ELR (cell line): ENCODE measurements at places on chromosomes 11 and 22.

DNA sequence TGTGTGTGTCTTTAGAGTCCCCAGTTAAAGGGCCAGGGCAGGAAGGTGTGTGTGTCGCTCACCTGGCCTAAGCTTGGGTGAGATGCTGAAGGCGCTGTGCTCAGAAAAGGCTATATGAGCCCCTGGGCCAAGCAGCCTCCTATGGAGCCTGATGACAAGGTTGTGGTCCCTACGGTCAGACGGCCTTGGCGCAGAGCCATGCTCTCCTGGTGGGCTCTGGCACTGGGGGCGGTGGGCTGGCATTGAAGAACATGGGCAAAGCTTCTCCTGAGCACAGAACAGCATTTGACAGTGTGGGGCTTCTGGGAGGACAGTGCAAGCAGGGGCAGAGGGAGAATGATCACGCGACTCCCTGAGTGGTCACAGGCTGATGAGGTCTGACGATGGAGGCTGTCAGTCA is 10.7 kb upstream of the LRRC10B start:
- DNase-seq, result no peak

- no peak for DNase-seq
These were observed 406.2 kb upstream of the CADM1 start for GRCh38 chr11:115910379-115910778.

DNA sequence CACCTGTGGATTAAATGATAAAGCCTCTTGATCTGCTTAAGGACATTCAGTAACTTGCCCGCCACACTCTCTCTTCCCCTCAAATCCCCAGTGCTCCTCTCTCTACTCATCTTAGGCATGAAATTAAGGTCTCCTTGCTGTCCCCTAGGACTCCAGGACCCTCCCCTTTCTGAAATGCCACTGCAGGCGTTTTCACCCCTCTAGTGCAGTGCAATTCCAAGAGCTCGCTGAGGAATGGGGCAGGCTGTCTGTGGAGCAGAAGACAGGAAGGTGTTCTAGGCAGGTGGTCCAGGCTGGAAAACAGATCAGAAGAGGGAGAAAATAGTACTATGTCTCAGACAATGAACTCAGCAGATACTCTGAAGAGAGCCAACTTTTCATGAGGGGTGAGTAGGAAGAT is 55.8 kb upstream of the ARHGAP42 start:
- no peak for DNase-seq

GRCh38 chr11:76701294-76702040 is 30.9 kb upstream of the LRRC32 start:
- peak; percentile 81 for DNase-seq

- DNase-seq, result no peak
These were observed 3.8 kb downstream of the SELENOO start for GRCh38 chr22:50204571-50204970.

- DNase-seq, result peak; percentile 51
These were observed 453.5 kb downstream of the MIAT start for GRCh38 chr22:27110665-27111451.

GRCh38 chr11:2186669-2187279 is 15.2 kb upstream of the TH start:
- peak; percentile 56 for DNase-seq

DNA sequence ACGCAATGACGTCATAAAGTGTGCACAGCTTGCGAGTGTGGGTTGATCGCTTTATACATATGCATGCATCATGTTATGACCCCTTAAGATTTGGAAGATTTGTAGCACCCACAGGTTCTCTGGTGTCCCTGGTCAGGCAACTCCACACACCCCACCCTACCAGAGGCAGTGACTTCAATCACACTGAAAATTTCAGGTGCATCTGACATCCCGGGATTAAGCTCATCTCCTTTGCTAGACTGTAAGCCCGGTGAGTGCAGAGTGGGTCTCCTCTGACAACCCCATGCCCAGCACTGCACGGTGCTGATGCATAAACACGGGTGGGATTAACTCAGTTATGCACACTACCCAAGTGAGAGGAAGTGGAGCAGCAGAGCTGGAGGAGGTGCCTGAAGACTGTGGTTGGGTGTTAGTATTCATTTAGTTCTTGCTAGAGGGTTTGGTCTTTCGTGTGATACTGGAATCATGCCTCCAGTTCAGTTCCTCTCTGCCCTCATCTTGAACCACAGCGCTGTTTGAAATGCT is 6.5 kb downstream of the ARSA start:
- DNase-seq, result no peak

GRCh38 chr11:44729713-44730112 is 3.0 kb downstream of the TSPAN18 start:
- DNase-seq, result no peak

- no peak for DNase-seq
These were observed 197.9 kb upstream of the ANO3 start for GRCh38 chr11:26134053-26134452.

GRCh38 chr22:49247194-49247924 is 580.3 kb downstream of the BRD1 start:
- DNase-seq, result no peak

- DNase-seq, result no peak
These were observed 3.6 kb downstream of the RTN4RL2 start for GRCh38 chr11:57463671-57464538.

DNA sequence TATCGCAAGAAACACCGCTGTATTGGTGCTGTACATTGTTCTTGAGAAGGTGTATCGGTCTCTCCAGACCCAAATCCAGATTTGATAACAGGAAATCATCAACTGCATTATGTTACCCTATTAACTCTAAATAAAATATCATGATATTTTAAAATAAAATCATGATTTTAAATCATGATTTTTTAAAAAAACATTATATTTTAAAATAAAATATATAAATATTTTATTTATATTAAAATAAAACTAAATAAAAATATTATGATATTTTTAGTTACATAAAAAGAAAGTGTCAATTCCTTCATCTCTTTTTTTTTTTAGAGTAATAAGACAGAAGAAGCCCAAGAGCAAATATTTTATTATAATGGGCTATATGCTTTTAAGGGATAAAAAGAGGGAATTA is 27.6 kb downstream of the RBMXL2 start:
- DNase-seq, result no peak

DNA sequence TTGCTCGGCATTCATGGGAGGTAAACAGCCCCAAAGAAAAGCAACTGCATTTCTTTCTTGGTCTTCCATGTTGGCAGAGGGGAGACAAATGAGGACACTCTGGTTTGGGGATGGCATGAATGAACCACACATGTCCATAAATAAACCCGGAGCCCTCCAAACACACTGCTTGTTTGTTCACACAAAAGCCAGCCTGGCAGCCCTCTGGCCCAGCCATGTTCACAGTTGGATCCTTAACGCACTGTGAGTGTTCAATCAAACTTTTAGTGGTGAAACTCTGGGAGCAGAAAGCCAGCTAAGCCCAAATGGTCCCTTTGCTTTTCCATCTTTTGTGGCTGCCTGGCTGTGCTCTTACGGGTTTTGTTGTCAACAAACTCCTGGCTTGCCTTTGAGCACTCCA is 336.8 kb downstream of the CADM1 start:
- DNase-seq, result no peak

DNA sequence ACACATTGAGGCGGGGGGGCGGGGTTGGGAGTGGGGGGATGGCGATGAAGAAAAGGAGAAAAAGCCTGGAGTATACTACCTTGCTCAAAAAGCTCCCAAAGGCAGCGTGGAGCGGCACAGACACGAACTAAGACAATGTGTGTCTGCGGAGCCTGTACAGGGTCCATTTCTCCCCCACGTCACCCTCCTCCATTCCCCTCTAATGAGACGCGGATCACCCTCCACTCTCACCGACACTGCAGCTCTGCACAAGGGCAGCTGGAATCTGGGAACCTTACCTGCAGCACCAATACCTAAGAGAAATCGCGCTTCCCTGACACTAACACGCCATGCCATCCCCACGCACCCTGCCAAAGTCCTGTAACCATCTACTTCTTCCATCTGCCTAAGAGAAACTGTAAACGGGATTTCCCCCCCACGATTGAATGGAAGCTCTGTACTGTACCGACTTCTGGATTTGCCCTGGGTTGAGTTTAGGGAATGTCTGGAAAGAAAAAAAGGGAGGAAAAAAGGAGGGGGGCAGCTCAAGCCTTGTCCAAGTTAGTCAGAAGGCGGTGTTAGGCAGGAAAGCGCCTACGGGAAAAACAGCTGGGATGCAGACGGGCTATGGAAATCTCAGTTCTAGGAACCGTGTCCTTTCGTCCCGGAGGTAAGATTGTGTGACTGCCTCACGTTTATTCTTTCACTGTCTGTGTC is 125.7 kb upstream of the C11orf58 start:
- DNase-seq, result no peak

DNA sequence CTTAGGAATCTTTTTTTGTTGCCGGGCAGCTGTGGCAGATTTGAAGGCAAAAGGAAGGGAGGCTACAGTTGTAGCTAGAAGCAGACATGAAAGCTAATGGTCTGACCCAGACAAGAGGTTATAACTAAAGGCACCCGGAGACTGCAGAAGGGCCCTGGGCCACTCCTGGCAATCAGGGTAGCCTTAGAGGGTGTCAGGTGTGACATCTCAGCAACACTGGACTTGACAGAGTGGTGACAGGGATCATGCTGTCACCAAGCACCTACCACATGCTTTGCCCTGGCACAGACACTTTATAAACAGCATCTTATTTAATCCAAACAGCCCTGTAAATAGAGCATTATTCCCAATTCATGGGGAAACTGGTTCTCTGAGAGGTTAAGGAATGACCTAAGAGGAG is 25.7 kb downstream of the TUB start:
- no peak for DNase-seq

DNA sequence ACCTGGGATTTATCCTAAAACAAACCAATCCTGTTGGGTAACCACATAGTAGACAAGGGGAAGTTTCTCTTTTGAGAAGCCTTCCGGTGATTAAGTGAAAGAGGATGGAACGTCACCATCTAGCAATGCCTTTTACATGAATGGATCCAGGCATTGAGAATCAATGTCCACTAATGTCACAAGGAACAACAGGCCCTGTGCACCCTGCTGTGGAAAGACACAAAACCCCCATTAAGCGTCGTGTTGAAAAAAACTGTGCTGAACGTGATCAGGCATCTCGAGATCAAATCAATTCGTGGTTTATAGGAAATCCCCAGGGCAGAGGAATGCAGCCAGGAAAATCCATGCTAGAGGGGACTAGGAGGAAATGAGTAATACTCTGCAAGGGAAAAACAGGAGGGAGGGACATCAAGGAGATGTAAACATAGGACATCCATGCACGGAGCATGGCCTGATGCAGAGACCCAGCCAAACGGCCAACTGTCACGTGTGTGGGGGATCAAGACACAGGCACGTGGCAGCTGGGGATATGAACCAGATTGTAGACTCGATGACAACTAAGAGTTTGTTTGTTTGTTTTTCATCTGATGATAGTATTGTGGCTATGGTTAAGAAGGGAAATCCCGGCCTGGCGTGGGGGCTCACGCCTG is 38.6 kb upstream of the CARS1 start:
- DNase-seq, result peak; percentile 96
